Astrocyte (in vitro differentiated cells and primary cell): ENCODE measurements at places on chromosomes 1 and 21. TPM values are rescaled to one million over a fixed set of nuclear protein-coding genes. Genes with fewer than 3 reads are reported as not detected.

Gene G0S2
- 5.9 and 15.1 TPM in 2 replicates for total RNA-seq

Gene FCRL3
- not detected in 2 replicates for total RNA-seq

Gene FBXO2
- total RNA-seq = 54.9 and 64.0 TPM in 2 replicates

Gene ITLN2
- total RNA-seq = not detected in 2 replicates
